ENCODE measurements at places on chromosomes 12 and 14.

DNA sequence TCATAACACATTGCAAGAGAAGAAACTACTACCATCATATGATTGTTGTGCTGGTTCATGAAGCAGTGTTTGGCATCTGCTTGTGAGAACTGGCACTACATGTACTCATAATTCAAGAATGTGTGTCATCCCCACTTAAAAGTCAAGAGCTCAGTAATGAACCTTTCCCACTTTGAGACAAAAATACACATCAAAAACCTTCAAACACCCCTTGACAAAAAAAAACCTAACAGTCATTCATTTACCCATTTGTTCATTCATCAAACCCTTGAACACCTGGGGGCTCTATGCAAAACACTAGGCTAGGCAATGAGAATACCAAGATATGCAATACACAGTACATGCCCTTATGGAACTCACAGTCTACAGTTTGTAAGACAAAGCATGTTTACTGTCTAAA, 40.0 kb downstream of the KIF21A start:
- DNase-seq = no peak

- no peak for DNase-seq
Observed at GRCh38 chr14:57835766-57836165, 30.1 kb downstream of the SLC35F4 start.

GRCh38 chr12:12228402-12228801, 38.4 kb downstream of the LRP6 start:
- DNase-seq = no peak

DNA sequence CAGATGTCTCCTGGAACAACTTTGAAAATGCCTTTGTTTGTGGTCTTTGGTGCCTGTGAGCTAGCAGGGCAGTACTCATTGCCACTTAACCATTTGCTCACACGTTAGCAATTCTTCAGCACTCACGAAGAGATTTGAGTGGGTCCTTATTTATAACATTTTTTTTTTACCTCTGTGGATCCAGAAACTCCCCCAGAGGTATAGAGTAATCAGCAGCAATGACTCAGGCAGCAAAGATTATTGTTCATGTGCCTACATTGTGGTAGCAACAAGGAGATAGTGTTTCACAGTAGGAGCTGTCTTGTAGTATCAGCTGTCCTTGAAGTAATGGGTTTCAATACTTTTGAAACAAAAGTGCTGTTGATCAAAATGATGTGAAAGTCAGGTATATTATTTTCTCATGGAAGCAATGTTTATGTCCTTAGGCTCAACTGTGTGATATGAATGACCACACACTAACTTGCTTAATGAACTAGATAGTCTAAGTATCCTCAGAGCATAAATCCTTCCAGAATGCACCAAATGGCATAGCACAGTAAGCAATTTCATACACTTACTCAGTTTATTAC, 304.1 kb downstream of the EGLN3 start:
- DNase-seq = no peak

DNA sequence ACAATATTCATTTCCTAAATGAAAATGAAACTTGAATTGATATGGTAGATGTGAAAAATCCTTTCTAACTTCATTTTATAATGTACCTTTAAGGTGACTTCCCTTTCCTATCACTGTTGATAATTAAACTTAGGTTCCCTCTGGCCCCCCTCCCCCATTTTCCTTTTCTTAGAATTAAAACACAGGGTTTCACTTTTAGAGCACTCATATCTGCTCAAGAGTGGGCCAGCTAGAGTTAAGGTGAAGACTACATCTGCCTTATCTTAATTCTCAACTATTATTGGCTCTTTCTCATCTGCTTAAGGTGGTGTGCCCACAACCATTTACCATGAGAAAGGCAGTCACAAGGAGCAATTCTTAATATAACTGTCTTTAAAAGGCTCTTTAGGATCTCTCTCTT, 49.7 kb downstream of the LIN52 start:
- DNase-seq = no peak

DNA sequence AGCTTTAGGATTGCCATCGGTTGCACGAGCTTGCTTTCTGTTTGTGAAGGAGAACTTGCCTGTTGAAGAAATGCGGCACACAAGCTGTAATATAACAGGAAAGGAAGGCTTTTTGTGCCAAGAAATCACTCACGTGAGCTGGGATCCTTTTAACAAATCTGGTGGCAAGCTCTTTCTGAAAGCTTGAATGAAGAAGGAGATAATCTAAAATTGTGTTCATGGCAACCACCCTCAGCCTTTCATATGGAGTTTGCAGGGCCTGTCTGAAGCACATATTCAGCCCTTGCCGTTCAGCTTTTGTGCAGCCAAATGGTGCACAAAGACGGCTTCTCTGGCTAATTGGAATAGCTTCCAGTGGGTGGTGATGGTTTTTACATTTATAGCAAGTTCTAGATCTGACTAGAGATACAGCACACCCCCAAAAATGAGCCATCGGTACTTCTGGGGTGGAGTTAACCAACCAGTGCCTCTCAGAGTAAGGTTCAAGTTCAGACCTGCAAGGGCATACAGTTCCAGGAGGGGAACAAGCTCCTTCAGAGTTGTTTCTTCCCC, 107.4 kb downstream of the AEBP2 start:
- DNase-seq = no peak

GRCh38 chr12:10389904-10390303, at the start of gene KLRK1:
TSS of gene KLRK1 (minus strand) at chr12:10390041. CDS start at chr12:10388810, 1,231 bp downstream.
- DNase-seq = no peak

GRCh38 chr12:112808156-112808555, 16.6 kb downstream of the RPH3A start:
- no peak for DNase-seq

- DNase-seq = no peak
Observed at GRCh38 chr14:105711841-105712460, 185.6 kb downstream of the TMEM121 start.

GRCh38 chr12:72574138-72574537, 302.0 kb downstream of the TRHDE start:
- DNase-seq = no peak

GRCh38 chr12:2959505-2960389, 550 bp downstream of the TEAD4 start:
- DNase-seq = no peak

DNA sequence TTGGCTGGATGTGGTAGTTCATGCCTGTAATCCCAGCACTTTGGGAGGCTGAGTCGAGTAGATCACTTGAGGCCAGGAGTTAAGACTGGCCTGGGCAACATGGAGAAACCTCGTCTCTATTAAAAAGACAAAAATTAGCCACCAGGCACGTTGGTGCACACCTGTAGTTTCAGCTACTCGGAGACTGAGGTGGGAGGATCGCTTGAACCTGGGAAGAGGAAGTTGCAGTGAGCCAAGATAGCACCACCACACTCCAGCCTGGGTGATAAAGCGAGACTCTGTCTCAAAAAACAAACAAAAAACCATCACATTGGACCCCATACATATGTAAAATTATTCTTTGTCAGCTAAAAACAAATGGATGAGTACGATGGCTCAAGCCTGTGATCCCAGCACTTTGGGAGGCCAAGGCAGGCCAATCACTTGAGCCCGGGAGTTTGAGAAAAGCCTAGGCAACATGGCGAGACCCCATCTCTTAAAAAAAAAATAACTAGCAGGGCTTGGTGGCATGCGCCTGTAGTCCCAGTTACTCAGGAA, 43.9 kb downstream of the LIMA1 start:
- DNase-seq = no peak

- no peak for DNase-seq
Observed at GRCh38 chr12:106655577-106655976, 72.8 kb downstream of the RFX4 start.

GRCh38 chr12:1373901-1374735, 220.3 kb downstream of the FBXL14 start:
- no peak for DNase-seq

- no peak for DNase-seq
Observed at GRCh38 chr14:72562300-72562699, 331.6 kb downstream of the DPF3 start.

GRCh38 chr12:12327802-12328201, 22.2 kb downstream of the MANSC1 start:
- DNase-seq = peak; percentile 4

DNA sequence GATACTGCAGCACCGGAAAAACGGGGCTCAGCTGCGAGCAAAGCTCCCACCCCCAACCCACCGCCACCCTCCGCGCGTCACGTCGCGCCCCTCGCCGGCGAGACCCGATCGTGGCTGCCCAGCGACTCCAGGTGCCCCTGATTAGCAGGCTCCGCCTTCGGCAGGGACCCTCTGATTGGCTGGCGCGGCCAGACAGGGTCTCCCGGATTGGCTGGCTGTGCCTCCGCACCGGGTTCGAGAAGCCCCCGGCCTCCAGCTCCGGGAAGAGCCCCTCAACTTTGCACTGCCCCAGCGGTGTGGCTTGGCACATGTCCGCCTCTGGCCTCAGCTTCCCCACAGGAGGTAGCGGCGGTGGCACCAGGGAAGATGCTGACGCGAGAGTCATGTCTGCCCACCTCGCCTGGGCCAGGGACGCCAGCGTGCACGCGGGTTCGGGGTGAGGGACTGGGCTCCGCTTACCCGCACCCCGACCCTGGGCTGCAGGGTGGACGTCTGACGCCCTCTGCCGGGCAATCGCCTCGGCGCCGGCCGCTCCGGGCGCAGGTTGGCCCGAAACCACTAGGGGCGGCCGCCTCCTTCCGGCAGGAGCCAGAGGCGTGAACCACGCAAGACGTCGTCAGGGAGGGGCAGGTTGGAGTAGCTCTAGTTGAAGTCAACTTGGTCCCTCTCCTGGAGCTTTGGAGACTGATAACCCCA, 498 bp upstream of the RHOF start:
- peak; percentile 81 for DNase-seq

All from GF-D8 (cell line).